Omental fat pad (tissue), 4 donors: ENCODE measurements at places on chromosomes 12 and 14. TPM values are rescaled to one million over a fixed set of nuclear protein-coding genes. Genes with fewer than 3 reads are reported as not detected.

- no peak for DNase-seq
These were observed 991.6 kb downstream of the SLC6A15 start for GRCh38 chr12:83920821-83921547.

GRCh38 chr12:16095531-16096110 lies 181.9 kb downstream of the SLC15A5 start:
- DNase-seq: no peak

DNA sequence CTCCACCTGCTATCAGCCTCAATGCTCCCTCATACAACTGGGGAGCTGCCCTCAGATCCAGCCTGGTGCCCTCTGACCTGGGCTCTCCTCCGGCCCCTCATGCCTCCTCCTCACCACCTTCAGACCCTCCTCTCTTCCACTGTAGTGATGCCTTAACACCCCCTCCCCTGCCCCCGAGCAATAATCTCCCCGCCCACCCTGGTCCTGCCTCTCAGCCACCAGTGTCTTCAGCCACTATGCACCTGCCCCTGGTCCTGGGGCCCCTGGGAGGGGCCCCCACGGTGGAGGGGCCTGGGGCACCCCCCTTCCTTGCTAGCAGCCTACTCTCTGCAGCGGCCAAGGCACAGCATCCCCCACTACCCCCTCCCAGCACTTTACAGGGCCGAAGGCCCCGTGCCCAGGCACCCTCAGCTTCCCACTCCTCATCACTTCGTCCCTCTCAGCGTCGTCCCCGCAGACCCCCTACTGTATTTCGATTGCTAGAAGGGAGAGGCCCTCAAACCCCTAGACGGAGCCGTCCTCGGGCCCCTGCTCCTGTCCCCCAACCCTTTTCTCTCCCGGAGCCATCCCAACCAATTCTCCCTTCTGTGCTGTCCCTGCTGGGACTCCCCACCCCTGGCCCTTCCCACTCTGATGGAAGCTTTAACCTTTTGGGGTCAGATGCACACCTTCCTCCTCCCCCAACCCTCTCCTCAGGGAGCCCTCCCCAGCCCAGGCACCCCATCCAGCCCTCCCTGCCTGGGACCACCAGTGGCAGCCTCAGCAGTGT lies 3.2 kb downstream of the MBD6 start:
- no peak for DNase-seq

The LRRIQ1 gene
- total RNA-seq: 0.13 TPM

The RESF1 gene
- 76.0 TPM for total RNA-seq

GRCh38 chr14:36955967-36956366 lies 216.4 kb downstream of the SLC25A21 start:
- no peak for DNase-seq

The OR6S1 gene
- total RNA-seq: not detected

DNA sequence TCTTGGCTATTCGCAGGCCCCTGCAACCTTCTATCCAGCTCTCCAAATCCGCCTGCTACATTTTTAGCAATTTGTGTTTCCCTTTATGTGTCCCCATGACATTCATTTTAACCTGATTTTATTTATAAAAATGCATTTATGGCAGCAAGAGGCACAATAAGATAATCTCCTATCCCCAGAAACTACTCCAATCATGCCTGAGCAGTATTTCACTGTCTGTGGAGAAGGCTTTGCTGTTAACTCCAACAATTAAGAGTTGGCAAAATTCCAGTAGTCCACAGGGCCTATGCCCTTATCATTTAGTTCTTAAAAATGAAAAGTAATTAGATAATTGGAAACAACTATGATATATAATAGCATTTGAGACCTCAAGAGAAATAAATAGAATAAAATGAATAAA lies 462.4 kb downstream of the TRHDE start:
- DNase-seq: no peak

DNA sequence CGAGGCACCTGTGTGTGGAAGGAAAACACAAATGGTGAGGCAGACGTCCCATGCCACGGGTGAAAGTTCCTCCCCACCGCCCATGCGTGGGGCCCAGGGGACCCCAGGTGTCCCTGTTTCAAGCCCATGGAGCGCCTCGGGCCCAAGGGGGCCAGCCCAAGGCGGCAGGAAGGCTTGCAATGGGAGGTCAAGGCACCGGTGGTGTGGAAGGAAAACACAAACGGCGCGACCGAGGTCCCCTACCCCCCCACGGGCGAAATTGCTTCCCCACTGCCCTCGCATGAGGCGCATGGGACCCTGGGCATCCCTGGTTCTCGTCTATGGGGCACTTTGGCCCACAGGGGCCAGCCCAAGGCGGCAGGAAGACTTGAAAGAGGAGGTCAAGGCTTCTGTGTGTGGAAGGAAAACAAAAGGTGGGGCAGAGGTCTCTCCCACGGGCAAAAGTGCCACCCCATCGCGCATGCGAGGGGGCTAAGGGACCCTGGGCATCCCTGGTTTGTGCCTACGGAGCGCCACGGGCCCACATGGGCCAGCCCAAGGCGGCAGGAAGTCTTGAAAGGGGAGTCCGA lies 379.4 kb downstream of the ALG10 start:
- no peak for DNase-seq

GRCh38 chr12:12210416-12210815 lies 56.4 kb downstream of the LRP6 start:
- no peak for DNase-seq

DNA sequence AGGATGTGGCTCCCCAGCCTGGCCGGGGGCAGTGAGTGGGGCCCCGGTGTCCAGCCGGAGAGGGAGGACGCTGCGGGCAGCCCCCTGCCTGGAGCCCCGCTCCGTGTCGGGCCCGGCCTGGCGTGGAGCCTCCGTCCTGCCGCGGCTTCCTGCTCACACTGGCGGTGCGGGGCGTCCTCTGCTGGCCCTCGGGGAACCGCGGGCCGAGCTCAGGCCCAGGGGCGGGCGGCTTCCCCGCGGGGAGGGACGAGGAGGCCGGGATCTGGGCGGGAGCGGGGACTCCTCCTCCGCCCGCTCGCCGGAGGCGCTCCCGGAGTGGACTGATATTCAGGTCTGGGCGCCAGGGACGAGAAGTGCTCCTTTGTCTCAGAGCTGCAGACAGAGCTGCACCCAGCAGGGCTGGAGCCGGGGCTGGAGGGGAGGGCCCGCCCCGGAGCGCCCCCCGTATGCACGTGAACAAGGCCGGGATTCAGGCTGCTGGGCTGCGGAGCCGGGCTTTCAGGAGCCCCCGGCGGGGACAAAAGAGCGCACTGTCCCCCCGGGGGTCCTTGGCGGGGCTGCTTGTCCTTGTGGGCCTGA lies 2.2 kb downstream of the MMP17 start:
- DNase-seq: peak; percentile 27

- no peak for DNase-seq
These were observed 276.8 kb upstream of the TMPO start for GRCh38 chr12:98238515-98239130.

DNA sequence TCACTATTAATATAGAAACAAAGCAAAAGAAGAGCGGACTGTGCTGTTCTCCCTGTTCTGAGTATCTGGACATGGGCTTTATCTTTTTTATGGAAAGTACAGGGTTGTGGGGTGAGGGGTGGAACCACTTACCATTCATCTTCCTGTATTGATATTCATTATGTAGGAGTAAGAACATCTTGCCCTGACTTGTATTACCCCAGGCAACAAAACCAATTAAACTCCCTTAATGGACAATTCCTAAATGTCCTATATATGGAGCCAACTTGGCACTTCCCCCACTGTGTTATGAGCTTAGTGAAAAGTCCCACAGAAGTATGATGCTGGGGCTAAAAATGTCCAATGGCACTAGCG lies 139.9 kb upstream of the KRR1 start:
- no peak for DNase-seq

DNA sequence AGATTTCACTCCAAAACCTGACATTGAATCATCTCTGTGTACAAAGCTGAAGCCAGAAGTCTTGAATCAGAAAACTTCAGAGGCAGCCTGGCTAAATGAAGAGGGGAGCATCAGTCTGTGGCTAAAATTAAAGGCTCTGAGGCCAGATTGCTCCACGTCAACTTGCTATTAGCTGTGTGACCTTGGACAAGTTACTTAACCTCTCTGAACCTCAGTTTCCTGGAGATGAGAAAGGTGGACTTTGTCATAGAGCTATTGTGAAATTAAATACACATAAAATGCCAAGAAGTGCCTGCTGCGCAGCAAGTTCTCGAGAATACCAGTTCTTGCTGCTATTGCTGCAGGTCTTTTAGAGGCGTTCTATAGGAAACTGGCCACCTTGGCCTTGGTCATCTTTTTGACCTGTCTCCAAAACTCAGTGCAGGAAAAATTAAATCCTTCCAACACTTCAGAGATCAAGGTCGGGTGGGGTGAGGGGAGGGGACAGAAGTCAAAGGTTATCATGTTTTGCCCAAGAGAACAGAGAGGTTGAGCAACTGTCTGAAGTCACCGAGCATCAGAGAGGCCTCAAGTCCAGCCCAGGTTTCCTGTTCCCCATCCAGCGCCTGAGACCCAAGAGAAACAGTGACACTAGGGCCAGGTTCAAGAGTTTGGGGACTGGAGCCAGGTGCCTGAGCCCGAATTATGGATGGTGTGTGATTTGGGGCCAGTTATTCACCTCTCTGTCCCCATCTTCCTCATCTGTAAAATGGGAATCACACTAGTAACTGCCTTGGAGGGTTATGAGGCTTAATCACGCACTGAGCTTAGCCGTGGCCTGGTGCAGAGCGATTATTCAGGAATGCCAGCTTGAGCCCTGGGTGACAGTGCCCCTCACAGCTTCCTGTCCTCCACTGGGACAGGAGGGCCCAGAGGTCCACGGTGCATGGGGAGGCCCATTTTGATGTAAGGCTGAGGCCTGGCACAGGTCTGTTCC lies 1.1 kb downstream of the SERPINA1 start:
- no peak for DNase-seq

The LRTM2 gene
- total RNA-seq: not detected

DNA sequence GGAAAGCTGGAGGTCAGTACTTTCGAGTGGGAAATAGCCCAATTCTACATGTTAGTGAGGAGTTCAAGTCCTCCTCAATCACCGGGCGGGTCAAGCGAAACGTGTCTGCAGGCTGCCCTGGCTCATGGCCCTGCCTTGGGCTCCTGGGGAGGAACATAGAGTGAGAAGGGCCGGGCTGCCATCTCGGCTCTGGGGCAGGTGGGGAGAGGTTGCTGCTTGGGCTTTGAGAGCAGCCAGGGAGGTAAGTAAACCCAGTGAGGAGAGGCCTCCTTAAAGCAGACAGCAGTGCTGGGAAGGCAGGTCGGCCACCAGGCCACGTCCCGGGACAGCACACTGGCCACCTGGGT lies 32.0 kb upstream of the UBC start:
- no peak for DNase-seq

DNA sequence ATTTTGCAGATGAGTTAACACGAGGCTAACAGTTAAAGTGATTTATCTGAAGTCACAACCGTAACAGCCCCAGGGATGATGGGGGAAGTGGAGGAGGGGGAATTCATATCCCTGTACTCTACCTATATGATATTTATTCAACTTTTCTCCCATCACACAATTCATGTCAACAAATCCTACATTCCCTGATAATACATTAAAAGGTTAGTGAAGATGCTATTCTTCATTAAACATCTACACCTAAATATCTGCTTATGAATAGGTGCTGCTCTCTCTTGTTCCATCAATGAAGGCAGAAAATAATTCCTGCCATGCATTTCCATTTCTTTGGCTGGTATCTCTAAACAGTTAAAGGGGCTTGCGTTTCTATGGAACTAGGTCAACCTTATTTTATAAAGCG lies 6.8 kb downstream of the YBX3 start:
- DNase-seq: no peak

DNA sequence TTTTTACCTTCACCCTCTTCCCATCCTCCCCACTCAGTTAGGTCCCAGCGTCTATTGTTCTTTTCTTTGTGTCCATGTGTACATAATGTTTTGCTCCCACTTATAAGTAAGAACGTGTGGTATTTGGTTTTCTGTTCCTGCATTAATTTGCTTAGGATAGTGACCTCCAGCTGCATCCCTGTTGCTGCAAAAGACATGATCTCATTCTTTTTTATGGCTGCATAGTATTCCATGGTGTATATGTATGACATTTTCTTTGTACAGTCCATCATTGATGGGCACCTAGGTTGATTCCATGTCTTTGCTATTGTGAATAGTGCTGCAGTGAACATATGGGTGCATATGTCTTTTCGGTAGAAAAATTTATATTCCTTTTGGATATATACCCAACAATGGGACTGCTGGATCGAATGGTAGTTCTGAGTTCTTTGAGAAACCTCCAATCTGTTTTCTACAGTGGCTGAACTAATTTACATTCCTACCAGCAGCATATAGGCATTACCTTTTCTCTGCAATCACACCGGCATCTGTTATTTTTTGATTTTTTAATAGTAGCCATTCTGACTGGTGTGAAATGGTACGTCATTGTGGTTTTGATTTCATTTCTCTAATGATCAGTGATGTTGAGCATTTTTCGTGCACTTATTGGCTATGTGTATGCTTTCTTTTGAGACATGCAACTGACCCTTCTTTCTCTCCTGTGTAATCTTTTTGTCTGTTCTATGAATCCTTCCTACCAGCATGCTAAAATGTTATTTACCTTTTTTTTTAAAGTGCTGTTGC lies 279.7 kb upstream of the AMIGO2 start:
- no peak for DNase-seq

- DNase-seq: peak; percentile 26
These were observed at the start of gene MSRB3 for GRCh38 chr12:65278576-65279368. MSRB3 (plus strand) TSS chr12:65278683; CDS start chr12:65308580, 29,897 bp downstream.

GRCh38 chr12:85641796-85642195 lies 194.4 kb downstream of the RASSF9 start:
- no peak for DNase-seq

DNA sequence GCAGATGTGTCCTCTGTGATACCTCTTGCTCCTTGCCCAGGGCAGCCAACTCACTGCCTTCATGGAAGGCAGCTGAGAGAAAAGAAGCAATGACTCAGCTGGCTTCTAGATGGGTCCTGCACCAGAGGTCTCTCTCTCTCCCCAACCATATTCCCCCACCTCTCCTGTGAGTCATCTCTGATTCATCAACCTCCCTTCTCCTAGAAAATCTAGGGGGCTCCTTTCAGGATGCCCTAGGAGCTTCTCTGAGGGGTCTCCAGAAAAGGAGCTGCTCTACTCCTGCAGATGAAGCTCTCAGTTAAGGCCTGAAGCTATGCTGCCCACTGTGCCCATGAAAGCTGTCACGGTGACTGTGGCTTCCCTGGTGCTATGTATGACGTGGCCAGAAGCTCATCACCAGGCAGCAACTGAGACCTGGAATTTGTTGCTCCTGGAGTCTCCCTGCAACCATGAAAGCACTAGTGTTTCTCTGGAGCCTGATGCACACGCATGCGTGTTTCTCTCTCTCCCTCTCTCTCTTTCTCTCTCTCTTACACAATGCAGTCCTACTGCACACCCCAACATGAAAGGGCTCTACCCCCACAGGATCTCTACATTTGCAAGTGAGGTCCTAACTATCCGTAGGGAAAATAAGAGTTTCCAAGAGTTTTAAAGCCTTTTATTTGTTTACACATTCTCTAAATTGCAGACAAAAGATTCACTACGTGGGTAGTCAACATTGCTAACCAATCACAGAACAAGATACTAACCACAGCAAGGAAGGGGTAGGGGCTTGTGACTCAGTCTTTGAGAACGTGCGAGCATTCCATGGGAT lies 285.3 kb downstream of the DPF3 start:
- DNase-seq: no peak
